ENCODE measurements at places on chromosomes 12 and 14.

GRCh38 chr12:32183650-32184049 is 77.0 kb downstream of the BICD1 start:
- peak; percentile 40 for DNase-seq

- no peak for DNase-seq
These were observed 76.5 kb upstream of the MED13L start for GRCh38 chr12:116353958-116354357.

DNA sequence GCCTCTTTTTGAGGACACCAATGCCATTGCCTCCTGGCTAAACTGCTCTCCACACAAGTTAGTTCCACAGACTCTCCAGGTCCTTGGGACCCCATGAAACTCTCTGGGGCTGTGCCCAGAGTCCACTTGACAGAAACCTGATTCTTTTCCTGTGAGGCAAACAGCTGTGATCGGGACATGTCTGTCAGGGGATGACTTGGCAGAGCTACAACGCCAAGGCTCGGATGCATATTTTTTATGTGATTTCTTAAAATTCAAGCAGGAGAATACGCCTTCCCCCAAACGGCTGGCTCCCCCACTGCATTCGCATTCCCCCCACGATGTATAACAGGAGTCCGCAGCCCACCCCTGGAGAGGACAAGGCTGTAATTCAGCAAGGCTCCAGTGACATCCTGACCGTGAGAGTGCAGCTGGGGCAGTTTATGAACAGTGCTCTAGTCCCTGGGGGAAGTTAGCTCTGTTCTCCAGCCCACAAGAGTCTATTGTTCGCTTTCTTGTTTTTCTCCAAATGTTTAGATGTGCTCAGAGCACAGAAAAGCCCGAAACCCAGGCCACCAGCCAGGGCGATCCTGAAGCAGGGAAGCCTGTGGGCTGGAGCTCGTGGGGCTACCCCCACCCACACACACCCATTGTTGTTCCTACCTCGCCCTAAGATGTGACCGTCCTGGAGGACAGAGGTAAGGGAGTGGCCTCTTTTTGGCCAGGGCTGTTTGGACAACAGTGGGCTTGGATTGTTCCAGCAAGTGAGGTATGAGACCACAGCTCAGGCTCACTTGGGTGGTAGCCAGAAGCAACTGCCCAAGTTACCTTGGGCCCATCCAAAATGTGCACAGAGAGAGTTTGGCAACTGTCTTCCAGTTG is 159.5 kb downstream of the ZFP36L1 start:
- DNase-seq: no peak

- no peak for DNase-seq
These were observed 19.8 kb downstream of the PLEK2 start for GRCh38 chr14:67392123-67392522.

GRCh38 chr12:50401500-50402081 is 906 bp downstream of the LARP4 start:
- no peak for DNase-seq

DNA sequence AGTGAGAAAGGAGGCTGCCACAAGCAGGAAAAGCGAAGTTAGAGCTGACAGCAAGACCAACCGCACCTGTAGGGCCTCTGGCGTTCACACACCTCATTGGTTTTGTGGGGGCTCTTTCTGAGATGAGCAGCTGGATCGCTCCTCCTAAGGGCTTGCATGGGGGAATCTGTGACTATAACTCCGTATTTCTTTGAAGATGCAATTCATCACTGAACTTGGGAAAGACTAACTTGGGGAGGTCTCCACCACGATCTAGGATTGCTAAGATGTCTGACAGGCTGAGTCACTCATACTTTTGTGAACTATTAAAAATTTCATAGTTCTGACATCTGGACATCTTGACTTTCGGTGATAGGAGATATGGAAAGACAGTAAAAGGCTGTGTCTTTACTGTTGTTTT is 173.6 kb downstream of the ETV6 start:
- no peak for DNase-seq

DNA sequence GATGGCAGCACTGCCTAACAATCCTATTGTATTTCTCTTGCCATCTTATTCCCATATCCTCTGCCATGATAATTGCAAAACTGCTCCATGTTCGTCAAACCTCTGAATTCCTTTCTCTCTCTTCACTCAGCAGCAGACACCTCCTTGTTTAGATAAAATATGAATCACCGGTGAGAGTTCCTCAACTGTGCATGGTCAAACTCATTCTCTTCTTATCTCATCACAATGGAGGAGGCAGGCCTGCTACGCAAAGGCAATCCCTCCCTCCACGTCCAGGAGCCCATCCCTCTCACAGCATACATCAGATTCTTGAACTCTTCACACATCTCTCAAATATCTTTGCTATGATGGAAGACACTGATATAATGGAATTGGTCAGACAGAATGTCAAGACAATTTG is 90.1 kb upstream of the DAAM1 start:
- DNase-seq: peak; percentile 87

DNA sequence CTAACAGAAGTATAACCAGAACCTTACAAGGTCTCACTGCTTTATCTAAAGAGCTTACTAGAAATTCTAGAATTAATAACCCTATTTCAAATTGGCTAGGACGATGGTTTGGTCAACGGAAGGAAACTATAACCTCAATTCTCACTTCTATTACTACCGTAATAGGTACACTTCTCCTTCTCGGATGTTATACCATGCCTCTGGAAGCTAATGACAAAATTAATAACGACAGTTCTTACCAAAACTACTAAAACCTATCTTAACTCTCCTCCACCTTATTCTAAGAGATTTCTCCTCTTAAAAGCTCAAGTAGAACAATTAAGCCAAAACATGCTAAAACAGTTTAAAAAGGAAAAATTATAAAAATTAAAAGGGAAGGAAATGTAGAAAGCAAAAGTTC is 23.7 kb upstream of the UBC start:
- no peak for DNase-seq

DNA sequence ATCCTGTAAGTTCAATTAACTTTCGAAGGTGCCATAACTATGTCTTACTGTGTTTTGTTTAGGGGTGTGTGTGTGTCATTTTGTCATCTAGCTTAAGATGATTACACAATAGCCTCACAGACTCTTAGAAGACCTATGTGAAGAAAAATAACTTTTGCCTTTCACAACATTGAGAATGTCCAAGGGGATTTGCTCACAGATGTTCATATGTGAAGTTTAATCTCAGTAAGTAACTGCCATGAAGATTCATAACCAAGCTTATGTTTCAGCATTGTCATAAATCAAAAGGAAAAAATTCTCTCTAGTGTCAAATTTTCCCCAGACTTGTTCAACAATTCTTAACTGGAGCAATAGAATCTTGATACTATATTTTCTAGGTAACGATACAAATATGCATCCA is 226.1 kb upstream of the PRKD1 start:
- DNase-seq: no peak

GRCh38 chr12:68040450-68041075 is 51.3 kb downstream of the IFNG-AS1 start:
- DNase-seq: peak; percentile 57

GRCh38 chr12:131454418-131455217 is 256.3 kb upstream of the SFSWAP start:
- peak; percentile 55 for DNase-seq

Measured in HT1080 (cell line).